ENCODE measurements at places on chromosomes 11 and 22.

DNA sequence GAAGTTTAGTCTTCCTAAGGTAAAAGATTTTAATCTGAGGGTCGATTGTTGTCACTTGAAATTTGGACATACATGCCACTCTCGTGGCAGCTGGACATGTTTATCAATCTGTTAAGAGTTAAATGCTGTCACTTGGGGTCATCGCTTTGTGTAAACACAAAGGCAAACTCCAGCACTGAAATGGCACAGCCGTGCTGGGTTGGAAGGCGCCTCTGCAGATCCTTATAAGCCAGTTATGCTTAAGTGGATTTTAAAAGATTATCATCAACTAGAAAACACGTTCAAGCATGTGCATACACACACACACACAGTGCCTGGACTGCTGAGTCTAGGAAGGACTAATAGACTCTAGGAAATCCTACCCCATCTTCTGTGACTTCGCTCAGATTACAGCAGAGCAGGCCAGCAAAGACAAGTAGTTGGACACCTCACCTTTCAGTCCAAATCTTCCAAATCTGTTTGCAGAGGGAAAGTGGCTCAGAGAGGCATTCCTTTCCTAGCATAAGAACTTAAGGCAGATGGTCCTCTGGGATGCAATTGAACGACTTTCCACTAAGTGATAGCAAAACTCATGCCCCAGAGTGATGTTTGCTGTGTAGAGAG, 83.7 kb downstream of the CACNG2 start:
- DNase-seq: no peak

DNA sequence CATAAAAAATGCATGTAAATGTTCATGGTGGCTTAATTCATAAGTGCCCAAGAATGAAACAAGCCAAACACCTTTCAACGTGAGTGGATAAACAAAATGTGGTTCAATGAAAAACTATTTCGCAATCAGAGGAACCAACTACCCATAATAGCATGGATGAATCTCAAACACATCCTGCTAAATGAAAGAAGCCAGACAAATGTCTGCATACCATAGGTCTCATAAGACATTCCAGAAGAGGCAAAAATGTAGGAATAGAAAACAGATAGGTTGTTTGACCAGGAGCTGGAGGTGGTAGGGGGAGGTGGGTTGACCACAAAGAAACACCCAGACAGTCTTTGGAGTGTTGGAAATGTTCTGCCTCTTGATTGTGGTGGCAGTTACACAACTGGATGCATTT, 13.2 kb upstream of the OSBPL5 start:
- DNase-seq: peak; percentile 90

- no peak for DNase-seq
Measured at GRCh38 chr11:17927041-17927440, 85.8 kb downstream of the SERGEF start.

DNA sequence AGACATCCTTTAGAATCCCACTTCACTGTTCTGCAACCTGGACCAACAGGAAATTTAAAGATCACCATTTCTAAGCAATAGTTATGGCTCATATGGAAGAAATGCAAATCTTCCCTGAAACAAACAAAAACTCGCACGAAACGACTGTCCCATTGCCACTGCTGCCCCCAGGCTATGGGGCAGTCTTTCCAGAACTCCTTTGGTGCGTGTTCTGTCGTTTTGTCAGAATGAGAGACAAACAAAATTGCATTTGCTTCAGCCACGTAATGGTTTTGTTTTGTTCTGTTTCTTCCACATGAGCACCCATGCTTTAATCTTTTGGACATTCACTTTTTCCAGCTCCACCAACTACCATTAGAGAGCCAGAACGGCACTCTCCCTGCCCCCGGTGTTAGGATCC, 10.8 kb upstream of the FBLN1 start:
- DNase-seq: no peak

DNA sequence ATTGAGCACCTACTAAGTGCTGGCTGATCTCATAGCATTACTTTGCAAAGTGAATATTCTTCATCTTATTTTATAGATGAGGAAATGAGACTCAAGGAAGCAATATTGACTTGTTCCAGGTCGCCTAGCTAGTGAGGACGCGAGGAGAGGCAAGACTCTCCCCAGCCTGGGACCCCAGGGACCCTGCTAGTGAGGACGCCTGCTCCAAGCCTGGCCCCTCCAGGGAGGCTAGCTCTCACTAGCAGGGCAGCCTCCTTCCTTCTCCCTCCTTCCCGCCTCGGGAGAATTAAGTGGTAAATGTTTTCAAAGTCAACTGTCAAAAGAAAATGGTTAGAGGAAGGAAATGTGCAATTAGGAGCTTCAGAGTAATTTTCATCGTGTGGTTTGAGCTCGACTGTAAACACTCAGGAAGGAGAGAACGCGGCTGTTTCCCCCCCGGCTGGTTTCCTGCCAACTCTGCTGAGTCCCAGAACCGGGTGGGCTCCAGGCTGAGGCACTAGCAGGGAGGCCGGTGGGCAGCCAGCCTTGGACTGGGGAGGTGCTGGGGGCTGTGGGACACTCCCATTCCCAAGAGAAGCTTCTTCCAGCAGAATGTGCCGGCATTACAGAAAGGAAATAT, 17.9 kb downstream of the MYEOV start:
- DNase-seq: peak; percentile 6

Data from AG10803 (cell line).